Left ventricle myocardium superior (tissue), 1 donor: ENCODE measurements at places on chromosomes 5 and 9.

DNA sequence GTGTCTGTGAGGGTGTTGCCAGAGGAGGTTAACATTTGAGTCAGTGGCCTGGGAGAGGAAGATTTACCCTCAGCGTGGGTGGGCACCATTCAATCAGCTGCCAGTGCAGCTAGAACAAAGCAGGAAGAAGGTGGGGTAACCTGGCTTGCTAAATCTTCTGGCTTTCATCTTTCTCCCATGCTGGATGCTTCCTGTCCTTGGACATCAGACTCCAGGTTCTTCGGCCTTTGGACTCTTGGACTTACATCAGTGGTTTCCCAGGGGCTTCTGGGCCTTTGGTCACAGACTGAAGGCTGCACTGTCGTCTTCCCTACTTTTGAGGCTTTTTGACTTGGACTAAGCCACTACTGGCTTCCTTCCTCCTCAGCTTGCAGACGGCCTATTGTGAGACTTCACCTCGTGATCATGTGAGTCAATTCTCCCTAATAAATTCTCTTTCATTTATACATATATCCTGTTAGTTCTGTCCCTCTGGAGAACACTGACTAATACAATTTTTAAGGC is 38.1 kb downstream of the PBX3 start:
- no peak for DNase-seq

- DNase-seq = no peak
These were observed 470.6 kb downstream of the TUSC1 start for GRCh38 chr9:25207402-25208195.

GRCh38 chr9:82037126-82037525 is 48.6 kb downstream of the SPATA31D1 start:
- DNase-seq = no peak

GRCh38 chr9:106728860-106729259 is 134.1 kb upstream of the ZNF462 start:
- no peak for DNase-seq

- DNase-seq = no peak
These were observed 94.9 kb upstream of the PLPPR1 start for GRCh38 chr9:100933656-100934055.

DNA sequence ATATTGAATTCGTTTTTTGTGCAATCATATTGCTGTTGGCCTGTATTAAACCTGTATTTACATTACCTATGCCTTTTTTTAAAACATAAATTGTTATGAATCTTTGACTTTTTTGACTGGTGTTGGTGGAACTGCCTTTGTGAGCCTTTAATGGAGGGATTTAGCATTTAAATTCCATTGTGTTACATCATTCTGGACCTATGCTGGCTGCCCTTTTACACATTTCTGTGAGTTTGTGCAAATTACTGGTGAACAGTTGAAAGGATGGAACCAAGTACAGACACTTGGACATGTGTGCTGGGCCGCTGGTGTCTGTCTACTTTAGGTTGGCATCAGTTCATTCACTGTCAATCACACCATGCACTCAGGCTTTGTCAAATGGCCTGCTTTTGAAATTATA is 3.4 kb downstream of the SNX18 start:
- DNase-seq = no peak

GRCh38 chr5:61623401-61624069 is 291.5 kb downstream of the ZSWIM6 start:
- DNase-seq = no peak

DNA sequence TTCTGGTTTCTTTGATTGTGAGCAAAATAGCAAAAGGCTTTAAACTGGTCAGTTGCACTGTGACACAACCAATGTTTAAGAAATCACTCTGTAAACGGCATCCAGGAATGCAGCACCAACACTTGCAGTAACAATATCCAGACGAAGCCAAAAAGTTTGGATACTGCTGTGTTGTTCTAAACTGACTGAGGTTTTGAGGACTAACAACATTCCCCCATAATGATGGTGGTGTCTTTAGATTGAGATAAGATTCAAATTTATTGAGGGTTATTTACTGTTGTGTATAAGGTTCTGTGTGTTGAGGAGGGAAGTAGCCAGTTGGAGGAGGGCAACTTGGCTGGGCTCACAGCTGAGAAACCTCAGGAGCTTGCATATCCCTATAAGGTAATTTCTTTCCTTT is 353.6 kb downstream of the BNC2 start:
- no peak for DNase-seq

- no peak for DNase-seq
These were observed 96.5 kb downstream of the SMIM23 start for GRCh38 chr5:171882118-171882517.

GRCh38 chr5:140550147-140551079 is 3.0 kb downstream of the EIF4EBP3 start:
- no peak for DNase-seq

- no peak for DNase-seq
These were observed 1033.4 kb downstream of the TLE4 start for GRCh38 chr9:80605129-80605528.
